ENCODE measurements at places on chromosomes 13 and 19.

DNA sequence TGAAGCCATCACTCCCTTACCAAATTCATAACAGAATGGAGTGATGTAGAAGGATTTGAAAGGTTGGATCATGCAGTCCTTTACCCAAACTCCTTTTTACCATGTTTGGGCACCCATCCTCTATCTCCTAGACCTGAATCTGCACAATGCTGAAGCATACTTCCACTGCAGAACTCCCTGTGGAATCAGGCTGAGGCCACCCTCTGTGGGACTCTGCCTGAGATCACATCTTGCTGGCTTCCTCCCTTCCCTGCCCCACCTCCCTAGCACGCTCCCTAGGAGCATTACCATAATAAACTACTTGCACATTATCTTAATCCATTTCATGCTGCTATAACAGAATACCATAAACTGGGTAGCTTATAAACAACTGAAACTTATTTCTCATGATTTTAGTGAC, 68.4 kb upstream of the VSTM2B start:
- DNase-seq: no peak

- no peak for DNase-seq
Measured at GRCh38 chr19:32896516-32897214, 27.1 kb upstream of the SLC7A9 start.

GRCh38 chr19:2634228-2634951, 68.1 kb downstream of the GNG7 start:
- DNase-seq: no peak

- DNase-seq: no peak
Measured at GRCh38 chr19:42555801-42556200, 27.5 kb upstream of the CEACAM1 start.

DNA sequence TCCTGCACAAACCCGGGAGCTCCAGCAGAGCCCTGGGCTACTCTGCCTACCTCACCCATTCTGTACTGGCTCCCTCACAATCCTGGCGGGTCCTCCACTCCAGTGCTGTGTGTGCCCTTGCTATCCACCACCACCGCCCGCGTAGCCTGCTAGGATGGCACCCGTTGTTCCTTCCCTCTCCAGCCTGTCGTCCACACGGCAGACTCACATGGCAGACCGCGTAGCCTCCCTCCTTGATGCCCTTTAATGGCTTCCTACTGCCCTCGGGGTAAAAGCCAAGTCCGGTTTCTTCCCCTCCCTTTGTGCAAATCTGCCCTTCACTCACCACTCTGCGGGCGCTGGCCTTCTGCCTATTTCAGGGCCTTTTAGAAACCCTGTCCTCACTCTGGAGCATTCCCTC, 106.6 kb downstream of the RAB20 start:
- DNase-seq: no peak

GRCh38 chr19:13861392-13861713, 15.6 kb upstream of the NANOS3 start:
- no peak for DNase-seq

GRCh38 chr19:57099199-57099661, 20.6 kb upstream of the USP29 start:
- DNase-seq: peak; percentile 91

- DNase-seq: no peak
Measured at GRCh38 chr13:49040872-49041271, 65.2 kb downstream of the FNDC3A start.

DNA sequence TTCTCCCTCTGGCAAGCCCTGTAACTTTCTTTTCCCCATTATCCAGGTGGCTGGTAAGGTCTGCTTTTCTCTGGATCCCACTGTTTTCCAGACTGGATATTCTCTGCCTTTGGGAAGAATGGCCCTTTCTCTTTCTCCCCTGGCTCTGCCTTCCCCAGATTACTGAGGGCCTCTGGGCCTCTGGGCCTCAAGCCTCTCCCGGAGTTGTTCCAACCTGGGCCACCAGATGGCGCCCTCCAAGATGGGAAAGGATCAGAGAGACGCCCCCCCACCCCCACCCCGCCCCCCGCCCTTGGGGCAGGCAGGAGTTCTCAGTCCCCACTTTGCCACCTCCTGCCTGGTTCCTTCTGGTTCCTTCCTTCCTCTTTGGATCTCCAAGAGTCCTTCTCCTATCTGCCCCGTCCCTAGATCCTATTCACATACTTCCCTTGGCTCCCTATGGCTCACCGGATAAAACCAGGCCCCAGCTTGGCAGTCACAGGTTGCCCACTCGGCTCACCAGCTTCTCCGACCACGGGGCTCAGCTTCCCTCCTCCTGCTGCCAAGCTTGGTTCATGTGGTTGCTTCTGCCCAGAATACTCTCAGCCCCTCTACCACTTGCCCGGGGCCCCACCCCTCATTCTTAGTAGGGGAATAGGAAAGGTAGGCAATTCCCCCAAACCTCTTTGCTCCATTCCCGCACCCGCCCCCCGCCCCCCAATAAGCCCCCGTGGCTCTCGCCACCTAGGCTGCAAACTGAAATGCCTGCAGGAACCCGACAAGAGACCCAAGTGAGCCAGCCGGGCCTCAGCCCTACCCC, 13.1 kb downstream of the EPS8L1 start:
- DNase-seq: peak; percentile 80

DNA sequence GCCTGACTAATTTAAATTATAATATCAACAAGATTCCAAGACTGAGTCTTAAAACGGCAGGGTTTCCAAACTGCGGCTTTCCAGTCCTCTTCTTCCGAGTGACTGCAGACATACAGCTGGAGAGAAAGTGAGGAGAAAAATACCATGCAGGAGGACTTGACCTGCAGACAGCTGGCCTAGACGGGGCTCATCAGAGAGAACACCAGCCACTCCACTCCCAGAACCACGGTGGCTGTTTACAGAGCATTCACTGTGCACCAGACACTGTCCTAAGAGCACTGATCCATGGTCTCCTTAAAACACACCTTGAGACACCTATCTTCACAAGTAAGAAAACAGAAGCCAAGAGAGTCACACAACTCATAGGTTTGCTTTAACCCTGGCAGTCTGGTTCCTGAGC, 152.7 kb downstream of the MIPEP start:
- no peak for DNase-seq

DNA sequence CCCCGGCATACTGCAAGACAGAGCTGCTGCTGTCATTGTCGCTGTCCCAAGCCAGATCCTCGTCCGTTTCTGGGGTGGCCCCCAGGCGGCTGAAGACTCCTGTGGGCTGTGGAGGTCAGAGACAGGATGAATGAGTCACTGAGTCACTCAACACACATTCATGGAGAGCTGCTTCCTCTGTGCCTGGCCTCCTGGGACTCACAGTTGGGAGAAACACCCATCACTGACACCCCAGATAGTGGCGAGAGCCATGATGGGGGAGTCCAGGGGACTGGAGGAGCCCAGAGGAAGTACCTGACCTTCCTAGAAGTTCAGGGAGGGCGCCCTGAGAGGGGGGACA, 26.0 kb downstream of the C19orf47 start:
- no peak for DNase-seq

- DNase-seq: peak; percentile 92
Measured at GRCh38 chr19:8209462-8210378, 550 bp downstream of the CERS4 start.

GRCh38 chr19:3586127-3586626, 899 bp downstream of the GIPC3 start:
- peak; percentile 37 for DNase-seq

- no peak for DNase-seq
Measured at GRCh38 chr13:60654415-60654814, 257.4 kb downstream of the TDRD3 start.

DNA sequence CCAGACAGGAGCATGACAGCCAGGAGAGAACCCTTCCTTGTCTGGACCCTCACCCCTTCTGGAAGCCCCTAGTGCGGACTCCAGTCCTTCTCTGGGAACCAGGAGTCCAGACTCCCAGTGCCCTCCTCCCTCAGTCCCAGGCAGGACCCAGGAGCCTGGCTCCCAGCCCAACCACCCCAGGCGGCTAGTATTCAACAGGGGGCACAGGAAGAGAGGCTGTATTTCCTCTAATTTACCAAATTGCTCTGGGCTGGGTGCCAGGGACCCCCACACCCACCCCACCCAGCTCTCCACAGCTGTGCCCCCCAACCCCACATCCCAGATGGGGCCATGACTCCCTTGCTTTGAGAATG, 3.3 kb downstream of the GRIN2D start:
- no peak for DNase-seq

DNA sequence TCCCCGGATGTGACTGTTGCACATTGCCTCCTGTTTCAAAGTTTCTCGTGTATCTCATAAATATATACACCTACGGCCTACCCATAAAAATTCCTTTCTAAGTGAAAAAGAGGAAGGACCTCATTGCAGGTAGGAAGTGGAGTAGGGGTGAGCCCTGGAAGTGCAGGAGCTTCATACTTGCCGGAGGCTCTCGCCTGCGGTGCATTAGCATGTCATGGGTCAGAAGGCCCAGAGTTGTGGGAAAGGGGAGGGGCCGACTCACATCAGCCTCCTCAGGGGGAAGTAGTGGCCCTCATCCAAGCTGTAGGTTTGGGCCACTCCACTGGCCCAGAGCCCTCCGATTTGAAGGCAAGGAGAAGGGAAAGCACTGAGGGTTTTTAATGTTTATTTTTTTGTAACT, 26.0 kb upstream of the IRS2 start:
- no peak for DNase-seq

DNA sequence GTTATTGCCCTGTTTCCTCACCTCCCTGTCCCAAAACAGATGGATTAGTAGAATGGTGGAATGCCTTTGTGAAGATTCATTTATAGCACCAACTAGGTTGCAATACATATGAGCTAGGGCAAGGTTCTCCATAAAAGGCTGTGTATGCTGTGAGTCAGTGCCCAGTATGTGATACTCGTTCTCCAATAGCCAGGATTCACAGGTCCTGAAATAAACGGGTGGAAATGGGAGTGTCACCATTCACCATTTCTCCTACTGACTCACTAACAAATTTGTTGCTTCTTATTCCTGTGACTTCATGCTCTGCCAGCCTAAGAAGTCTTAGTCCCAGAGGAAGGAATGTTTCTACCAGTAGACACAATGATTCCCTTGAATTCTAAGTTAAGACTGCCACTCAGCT, 1745.4 kb downstream of the SLITRK1 start:
- no peak for DNase-seq

- no peak for DNase-seq
Measured at GRCh38 chr19:20558571-20558970, 7.0 kb downstream of the ZNF737 start.

DNA sequence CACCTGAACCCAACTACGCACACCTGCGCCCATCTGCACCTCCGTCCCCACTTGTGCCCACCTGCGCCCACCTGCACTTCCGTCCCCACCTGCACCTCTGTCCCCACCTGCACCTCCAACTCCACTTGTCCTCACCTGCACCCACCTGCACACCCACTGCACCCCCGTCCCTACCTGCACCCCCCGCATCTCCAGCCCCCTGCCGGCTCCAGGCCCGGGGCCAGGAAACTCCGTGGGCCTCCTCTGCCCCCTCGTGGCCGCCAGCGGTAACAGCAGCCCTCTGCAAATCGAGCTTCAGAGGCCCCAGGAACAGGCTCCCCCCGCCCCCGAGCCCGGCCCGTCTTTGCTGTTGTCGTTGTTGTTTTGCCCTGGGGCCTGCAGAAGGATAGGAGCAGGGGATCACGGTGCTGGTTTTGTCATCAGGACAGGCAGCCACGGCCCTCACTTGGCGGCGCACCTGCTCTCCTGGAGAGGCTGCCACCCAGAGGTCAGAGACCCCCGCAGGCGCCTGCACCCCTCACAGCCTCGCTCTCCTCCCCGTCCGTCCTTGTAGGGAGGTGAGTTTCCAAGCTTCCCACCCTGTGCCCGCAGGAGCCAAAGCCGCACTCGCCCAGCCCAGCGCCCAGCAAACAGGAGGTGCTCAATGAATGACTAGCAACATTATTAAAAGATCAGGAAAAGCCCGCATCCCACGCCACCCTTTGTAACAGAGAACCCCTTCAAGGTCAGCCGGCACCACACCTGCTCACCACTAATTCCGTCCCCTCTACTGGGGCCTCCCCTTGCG, 65.4 kb downstream of the GNG7 start:
- DNase-seq: peak; percentile 73

DNA sequence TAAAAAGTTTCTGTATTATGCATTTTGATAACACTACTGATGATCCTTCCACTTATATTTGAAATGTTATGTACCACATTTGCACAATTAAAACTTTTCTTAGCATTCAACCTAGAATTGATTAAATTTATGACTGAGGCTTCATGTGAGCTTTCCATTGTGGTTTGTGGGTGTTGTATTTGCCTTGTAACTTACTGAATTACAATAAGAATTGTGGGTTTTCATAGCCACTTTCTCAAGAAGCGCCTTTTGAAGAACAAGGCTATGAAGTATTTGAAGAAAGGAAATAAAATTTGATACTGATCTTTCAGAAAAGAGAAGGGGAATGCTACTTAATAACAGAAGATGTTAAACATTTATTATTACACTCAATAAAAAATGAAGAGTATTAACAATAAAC, 7.0 kb upstream of the TEX26 start:
- DNase-seq: no peak

GRCh38 chr13:25186187-25186586, 14.1 kb upstream of the AMER2 start:
- DNase-seq: no peak

DNA sequence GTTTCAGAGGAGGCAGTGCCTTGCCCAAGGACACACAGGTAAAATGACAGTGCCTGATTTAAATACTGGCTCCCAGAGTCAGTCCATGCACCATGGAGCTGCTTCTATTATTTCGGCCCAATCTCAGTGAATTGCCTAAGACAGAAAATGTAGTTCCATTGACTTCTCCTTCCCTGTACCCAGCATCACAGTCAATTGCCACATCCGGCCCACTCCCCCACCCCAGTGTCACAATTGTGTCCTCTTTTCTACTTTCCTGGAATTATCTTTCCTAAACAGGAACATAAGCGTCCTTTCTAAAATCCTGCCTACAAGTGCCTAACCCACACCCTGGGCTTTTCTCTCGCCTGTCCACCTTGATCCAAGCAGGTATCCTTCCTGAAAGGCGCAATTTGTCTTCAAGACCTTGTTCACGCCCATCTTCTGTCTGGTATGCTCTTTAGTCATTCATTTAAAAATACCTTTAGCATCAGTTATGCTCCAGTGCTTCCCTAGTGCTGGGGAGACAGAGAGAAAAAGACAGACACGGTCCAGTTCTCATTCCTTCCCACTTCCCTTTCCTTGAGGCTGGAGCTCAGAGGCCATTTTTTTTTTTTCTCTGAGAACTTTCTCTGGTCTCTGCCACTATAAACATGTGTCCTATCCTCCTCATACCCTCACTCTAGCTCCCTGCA, 411.4 kb downstream of the LIG4 start:
- DNase-seq: no peak

Measured in retina (tissue), 1 donor.